Choroid plexus epithelial cell (primary cell): ENCODE measurements at places on chromosomes 5 and 9.

- no peak for DNase-seq
These were observed 81.0 kb upstream of the TRIO start for GRCh38 chr5:14062178-14062577.

GRCh38 chr9:18791074-18791473 lies 241.9 kb downstream of the SAXO1 start:
- DNase-seq: peak; percentile 68

DNA sequence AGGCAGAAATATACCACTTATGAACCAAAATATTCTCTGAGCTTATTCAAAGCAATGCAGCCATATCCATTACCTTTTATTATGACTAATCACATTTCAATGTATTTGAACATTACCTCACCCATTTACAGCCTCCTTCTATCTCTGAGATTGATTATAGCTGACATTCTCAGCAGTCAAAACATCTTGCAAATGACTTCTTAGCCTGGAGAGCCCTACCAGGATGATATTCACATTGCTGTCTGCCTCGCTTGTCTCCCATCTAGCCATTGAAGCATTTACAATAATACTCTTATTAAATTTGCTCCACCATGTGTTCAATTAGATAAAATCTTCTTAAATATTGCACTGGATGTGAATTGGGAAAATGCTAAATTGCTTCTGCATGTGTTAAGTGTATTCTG lies 1879.9 kb upstream of the ACO1 start:
- peak; percentile 24 for DNase-seq

- DNase-seq: no peak
These were observed 54.5 kb upstream of the OLFM1 start for GRCh38 chr9:135032868-135033460.

- peak; percentile 45 for DNase-seq
These were observed 10.8 kb downstream of the ZNF618 start for GRCh38 chr9:113886933-113887332.

DNA sequence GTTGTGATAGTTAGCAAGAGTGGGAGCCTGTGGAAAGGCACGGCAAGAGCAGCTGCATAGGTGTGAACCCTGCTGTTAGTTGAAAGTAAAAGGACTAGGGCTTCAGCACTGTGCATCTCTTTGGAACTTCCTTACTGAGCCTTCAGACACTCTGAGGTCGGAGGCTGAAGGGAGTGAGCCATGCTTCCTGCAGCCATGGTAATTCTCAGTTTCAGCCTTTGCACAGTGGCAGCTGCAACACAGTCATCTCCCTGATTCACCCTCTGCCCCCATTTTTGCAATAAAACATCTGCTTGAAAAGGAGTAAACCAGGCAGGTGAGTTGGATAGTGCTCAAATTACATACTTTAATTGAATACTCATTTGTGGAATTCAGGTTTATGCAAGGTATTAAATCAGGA lies 6.5 kb upstream of the TLE4 start:
- no peak for DNase-seq

DNA sequence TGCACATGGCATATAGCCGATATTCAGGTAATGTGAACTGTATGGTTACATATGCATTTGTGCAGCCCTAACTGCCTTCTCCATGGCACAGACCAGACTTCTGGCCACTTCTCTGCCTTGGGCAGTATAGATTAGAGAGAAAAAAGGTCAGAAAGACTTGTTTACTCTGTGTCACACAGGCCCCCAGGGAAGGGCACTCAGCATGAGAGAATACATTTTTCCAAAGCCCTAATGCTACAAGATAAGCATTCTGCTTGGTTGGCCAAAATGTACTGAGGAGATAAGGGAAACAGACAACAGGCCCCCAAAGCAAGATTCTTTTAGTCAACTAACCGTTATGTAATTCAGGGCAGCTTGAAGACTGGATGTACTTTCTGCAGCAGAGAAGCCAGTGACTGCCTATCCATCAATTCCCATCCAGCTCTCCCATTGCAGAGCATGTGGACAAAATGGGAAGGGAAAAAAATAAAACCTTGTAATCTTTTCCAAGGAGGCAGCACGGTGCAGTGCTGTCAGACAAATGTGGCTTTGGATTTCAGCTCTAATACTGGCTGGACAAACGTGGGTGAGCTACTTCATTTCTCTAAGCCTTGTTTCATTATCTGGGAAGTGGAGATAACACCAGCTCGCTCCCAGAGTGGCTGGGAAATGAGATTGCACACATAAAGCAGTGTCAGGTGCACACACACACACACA lies 205.9 kb downstream of the NSG2 start:
- no peak for DNase-seq

DNA sequence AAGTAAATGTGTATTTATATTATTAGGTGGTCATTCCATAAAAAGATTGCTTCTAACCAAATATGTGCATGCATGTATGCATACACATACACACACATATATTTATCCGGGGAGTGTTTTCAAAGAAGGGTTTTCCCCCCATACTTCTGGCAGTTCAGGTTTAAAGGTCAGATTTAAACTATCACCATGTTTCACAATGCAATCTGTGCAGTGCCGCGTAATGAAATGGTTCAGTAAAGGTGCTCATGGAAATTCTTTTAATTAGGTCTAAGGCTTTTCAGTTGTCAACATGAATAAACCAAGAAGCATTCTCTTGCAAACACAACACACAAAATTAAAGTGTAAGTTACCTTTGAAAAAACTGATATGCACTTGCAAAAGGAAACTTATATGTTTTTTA lies 211.0 kb downstream of the CRB2 start:
- no peak for DNase-seq

DNA sequence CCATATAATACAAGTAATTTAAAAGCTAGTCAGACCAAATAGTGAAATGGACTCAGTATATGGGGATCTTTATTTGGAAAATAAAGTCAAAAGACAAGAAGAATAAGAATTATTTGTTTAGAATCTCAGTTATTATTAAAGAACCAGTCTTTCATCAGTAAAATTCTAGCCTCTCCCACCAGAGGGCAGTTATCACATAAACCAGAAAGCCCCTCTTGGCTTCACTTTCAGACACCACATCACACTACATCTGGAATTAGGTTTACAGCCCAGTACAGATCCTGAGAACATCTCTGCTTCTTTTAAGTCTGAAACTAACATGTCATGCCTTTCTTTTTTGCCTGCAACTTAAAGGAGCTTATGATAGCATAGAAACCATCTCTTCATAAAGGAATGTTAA lies 12.2 kb upstream of the HSPB3 start:
- DNase-seq: peak; percentile 79

- DNase-seq: no peak
These were observed 6.0 kb downstream of the LHX6 start for GRCh38 chr9:122222791-122223190.

DNA sequence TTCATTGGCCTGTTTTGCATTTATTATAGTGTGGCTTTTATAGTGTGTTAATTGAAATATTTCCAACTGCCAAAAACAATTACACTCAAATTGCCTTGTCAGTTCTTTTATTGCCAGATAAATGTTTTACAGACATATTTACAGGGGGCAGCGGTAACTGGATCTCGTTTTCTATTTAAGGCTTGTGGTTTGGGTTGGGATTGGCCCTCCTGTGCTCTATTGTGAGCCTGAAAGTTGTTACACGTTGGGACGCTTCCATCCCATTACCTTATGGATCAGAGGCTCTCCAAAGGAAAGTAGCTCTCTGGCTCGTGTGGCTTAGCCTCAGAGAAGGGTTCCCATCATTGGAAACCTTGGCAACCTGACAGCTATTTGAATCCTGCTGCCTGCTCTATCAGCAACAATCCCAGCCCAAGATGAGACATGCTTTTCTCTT lies 20.8 kb downstream of the DNAI1 start:
- no peak for DNase-seq

GRCh38 chr5:60207040-60207439 lies 313.5 kb upstream of the PDE4D start:
- no peak for DNase-seq

GRCh38 chr9:36141288-36141687 lies 4.8 kb downstream of the GLIPR2 start:
- DNase-seq: peak; percentile 39

GRCh38 chr9:38358390-38359296 lies 33.9 kb upstream of the ALDH1B1 start:
- peak; percentile 44 for DNase-seq

- DNase-seq: no peak
These were observed 265.0 kb upstream of the ZNF608 start for GRCh38 chr5:125011419-125011818.

DNA sequence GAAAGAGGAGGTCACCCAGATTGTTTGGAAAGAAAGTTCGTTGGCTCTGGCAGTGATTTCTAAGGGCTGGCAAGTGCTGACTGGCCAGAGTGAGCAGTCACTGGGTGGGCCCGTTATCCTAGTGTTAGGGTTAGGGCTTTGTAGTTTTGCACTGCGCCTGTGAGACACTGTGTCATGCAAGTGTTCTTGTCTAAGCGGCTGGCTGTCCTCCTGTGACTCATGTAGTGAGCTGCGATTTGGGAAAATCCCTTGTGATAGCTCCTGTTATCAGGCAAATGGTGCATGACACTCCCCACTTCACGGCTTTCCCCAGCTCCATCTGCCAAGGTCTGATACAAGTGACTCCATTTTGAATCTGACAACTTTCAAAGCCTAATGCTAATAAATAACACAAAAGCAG lies 526.0 kb upstream of the ADAMTS16 start:
- no peak for DNase-seq

GRCh38 chr5:95007921-95008597 lies 276.8 kb downstream of the MCTP1 start:
- no peak for DNase-seq

DNA sequence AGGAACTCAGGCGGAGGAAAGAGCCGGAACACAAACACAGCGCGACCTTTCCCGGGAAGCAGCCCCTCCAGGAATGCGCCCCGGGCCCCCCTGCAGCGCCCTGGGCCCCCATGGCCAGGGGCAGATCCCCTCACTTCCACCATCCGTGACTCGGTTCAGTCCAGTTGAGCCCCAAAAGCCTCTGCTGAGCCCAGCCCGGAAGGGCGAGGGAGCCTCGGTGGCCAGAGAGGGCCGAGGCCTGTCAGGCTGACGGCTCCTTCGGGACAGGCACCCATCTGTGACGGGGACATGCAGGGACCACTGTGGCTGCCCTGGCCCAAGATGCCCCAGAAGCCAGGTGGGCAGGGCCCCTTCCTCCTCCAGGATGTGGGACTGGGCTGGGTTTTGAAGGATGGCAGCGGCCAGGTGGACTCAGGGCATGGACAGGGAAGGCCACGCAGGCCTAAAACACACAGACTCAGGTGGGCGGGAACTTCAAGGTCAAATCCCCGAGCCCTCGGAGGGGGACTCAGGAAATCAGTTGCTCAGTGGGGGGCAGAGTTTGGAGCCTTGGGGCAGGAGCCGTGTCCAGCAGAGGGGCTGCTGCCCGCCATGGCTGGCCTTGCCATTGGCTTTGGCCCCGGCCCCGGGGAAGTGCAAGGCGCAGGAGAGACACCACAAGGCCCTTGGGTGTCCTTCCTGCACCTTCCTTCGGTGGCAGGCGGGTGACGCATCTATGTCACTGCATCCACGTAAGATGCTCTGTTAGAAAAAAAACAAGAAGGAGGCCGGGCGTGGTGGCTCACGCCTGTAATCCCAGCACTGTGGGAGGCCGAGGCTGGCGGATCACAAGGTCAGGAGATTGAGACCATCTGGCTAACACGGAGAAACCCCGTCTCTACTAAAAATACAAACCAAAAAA lies 29.7 kb upstream of the ABO start:
- no peak for DNase-seq

- DNase-seq: peak; percentile 13
These were observed 49.6 kb upstream of the ADRB2 start for GRCh38 chr5:148776780-148777179.

GRCh38 chr9:68913054-68913453 lies 100.9 kb downstream of the PRKACG start:
- DNase-seq: no peak

DNA sequence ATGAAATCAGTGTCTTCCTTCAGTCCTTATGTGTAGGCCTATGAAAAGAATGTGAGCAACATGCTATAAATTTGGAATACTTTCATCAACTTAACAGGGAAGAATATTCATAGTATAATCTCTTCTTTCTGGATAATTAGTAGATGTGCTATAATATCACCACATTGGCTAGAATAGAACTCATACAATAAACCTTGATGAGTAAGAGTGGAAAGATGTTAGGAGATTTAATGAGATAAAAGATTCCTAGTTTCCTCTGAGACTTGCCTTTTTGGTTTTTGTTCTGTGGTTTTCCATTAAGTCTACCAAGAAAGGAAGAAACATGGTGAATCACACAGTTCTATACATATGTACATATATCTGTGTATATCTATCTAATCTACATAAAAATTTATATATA lies 301.8 kb upstream of the PRR16 start:
- no peak for DNase-seq

DNA sequence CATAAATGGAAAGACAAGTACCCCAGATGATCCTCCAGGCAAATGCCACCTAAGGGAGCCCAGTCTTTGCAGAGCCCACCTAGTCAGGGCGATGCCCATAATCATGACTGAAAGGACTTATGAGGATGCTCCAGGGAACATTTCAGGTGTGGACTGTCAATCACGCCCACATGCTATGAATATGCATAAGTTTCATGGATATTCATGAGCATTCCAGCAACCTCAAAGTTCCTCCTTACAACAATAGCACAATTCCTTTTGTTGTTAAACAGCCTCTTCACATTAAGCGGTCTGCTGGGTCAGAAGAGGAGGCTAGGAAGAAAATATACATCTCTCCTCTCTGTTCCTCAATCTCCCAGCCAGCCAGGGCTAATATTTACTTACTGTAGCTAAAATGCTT lies 161.6 kb downstream of the C5orf15 start:
- DNase-seq: no peak

- DNase-seq: peak; percentile 66
These were observed 1.7 kb upstream of the NTMT1 start for GRCh38 chr9:129624168-129624759.

GRCh38 chr9:127876764-127877562 lies 512 bp downstream of the AK1 start:
- no peak for DNase-seq

GRCh38 chr5:80662108-80662507 lies 7.3 kb upstream of the DHFR start:
- no peak for DNase-seq

- no peak for DNase-seq
These were observed 59.5 kb downstream of the CYSTM1 start for GRCh38 chr5:140234377-140234989.

GRCh38 chr9:126327006-126327713 lies 531 bp downstream of the MVB12B start:
- DNase-seq: no peak

DNA sequence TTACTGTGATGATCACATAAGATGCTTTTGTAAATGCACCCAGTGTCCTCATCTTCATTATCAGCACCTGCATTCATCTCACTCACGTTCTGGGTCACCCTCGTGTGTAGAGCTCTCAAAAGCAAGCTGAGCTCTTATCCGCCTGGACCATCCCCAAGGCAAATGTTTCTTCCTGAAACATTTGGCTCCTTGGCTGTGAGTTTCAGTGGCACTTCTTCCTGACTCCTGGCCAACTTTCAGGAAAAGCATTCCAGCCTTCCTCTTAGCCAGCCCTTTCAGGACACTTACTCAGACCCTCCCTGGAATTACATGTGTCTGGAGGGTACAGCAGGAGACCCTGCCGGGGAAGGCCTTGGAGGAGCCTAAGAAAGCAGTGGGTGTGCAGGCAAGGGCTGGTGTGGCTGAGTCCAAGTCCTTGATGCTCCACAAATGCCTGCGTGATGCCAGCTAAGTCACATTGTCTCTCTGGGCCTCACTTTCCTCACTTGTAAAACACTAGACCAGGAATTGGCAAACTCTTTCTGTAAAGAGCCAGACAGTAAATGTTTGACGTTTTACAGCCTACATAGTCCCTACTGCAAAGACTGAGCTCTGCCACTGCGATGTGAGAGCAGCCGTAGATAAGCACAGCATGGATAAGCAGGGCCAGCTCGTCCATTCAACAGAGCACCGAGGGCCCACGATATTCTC lies 72.1 kb downstream of the PDE6A start:
- no peak for DNase-seq

- DNase-seq: no peak
These were observed 102.1 kb downstream of the PAM start for GRCh38 chr5:102857076-102857818.
